Epithelial cell of umbilical artery (primary cell): ENCODE measurements at places on chromosomes 13 and 19. TPM values are rescaled to one million over a fixed set of nuclear protein-coding genes. Genes with fewer than 3 reads are reported as not detected.

The GPR12 gene
- total RNA-seq, result not detected in 2 replicates

The C13orf42 gene
- total RNA-seq, result not detected in 2 replicates

The SYMPK gene
- total RNA-seq, result 23.1 and 32.1 TPM in 2 replicates

The FRY gene
- 42.9 and 70.5 TPM in 2 replicates for total RNA-seq

The SIGLEC9 gene
- not detected in 2 replicates for total RNA-seq

The CAMSAP3 gene
- total RNA-seq, result under 0.01 TPM in 1 of 2 replicates, not detected in the other

The ZNF135 gene
- 0.30 and 0.32 TPM in 2 replicates for total RNA-seq

The LGI4 gene
- total RNA-seq, result not detected in 2 replicates

The ADM5 gene
- 0.32 and 0.91 TPM in 2 replicates for total RNA-seq
